ENCODE measurements at places on chromosomes 16 and 17. TPM values are rescaled to one million over a fixed set of nuclear protein-coding genes. Genes with fewer than 3 reads are reported as not detected.

The TSPOAP1 gene
- 35.2 TPM for total RNA-seq

The FOXO3B gene
- 3.6 TPM for total RNA-seq

The DHRS7C gene
- not detected for total RNA-seq

The MVD gene
- 111 TPM for total RNA-seq

The EFNB3 gene
- not detected for total RNA-seq

The BMERB1 gene
- 2.3 TPM for total RNA-seq

The ZSCAN10 gene
- 0.24 TPM for total RNA-seq

The HOXB5 gene
- total RNA-seq: not detected

The NKIRAS2 gene
- total RNA-seq: 21.4 TPM

The EVPL gene
- 0.18 TPM for total RNA-seq

The NAGS gene
- total RNA-seq: 1.4 TPM

The GPRC5B gene
- 2.2 TPM for total RNA-seq

The KRTAP4-3 gene
- not detected for total RNA-seq

The FADS6 gene
- not detected for total RNA-seq

The IRF8 gene
- 10.8 TPM for total RNA-seq

The MT1A gene
- total RNA-seq: not detected

The CDH1 gene
- not detected for total RNA-seq

The RAMP2 gene
- not detected for total RNA-seq

The CCL2 gene
- not detected for total RNA-seq

The TBC1D3L gene
- 22.8 TPM for total RNA-seq

The RILP gene
- 6.3 TPM for total RNA-seq

The SEZ6L2 gene
- not detected for total RNA-seq

The TPPP3 gene
- total RNA-seq: not detected

The PDK2 gene
- total RNA-seq: 25.7 TPM
